ENCODE measurements at places on chromosomes 7 and 10. TPM values are rescaled to one million over a fixed set of nuclear protein-coding genes. Genes with fewer than 3 reads are reported as not detected.

DNA sequence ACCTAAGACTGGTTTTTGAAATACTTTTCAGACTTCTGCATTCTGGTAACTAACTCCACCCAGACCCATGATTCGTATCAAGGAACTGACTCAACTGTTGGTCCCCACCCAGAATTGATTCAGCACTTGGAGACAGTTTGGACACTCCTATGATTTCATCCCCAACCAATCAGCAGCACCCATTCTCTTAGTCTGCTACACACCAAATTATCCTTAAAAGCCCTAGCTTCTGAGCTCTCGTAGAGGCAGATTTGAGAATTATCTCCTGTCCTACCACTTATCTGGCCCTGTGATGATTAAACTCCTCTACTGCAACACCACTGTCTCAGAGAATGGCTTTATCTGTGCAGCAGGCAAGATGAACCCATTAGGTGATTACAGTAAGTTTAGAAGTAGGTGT is 7.7 kb upstream of the GSTO1 start:
- no peak for DNase-seq

Gene EXOC4
- 96.4 TPM for total RNA-seq

- no peak for DNase-seq
Measured at GRCh38 chr10:42783181-42783549, 570 bp downstream of the BMS1 start.

- no peak for DNase-seq
Measured at GRCh38 chr10:44962870-44963738, 3.5 kb downstream of the RASSF4 start.

DNA sequence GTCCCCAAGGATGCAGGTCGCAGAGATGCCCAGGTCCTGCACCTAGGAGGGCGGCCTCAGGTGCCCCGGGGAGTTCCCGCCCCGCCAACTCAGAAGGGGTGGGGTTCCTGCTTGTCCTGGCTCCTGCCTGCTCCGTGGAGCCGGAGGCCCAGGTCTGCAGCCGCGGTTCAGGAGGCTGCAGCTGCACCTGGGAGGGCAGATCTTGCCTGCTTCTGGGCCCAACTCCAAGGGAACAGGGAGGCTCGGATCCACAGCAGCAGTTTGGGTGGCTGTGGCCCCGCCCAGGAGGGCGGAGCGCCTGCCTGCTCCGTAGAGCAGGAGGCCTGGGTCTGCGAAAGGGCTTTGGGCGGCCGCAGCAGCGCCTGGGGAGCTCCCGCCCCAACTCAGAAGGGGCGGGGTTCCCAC is 108.2 kb upstream of the EGR2 start:
- DNase-seq: no peak

Gene MMP21
- 0.20 TPM for total RNA-seq

Gene ITIH5
- 28.4 TPM for total RNA-seq

DNA sequence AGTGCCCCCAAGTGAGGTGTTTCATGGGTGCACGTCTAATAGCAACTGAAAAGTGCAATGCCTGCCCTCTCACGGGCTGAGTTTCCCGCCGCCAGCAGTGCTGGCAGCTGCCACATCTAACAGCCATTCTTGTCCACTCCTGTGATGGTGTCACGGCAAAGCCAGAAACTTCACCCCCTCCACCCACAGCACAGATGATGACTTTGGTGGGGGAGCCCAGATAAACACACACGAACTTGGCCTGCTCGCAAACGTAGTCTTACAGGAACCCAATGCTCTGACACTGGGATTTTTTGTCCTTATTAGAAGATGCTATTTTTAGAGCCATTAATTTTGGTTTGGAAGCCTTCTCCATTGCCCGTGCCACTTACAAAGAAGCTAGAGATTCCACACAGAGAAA is 26.7 kb downstream of the CPXM2 start:
- no peak for DNase-seq

Gene TMEM139
- total RNA-seq: 1.1 TPM

Gene PALS2
- 21.2 TPM for total RNA-seq

- DNase-seq: no peak
Measured at GRCh38 chr7:14226126-14226525, 236.7 kb upstream of the ETV1 start.

GRCh38 chr7:24946467-24946866 is 33.5 kb downstream of the OSBPL3 start:
- no peak for DNase-seq

GRCh38 chr10:29635711-29636144 is 957 bp upstream of the SVIL start:
- no peak for DNase-seq

Gene AGK
- total RNA-seq: 29.9 TPM

Gene MSRB2
- 10.8 TPM for total RNA-seq

DNA sequence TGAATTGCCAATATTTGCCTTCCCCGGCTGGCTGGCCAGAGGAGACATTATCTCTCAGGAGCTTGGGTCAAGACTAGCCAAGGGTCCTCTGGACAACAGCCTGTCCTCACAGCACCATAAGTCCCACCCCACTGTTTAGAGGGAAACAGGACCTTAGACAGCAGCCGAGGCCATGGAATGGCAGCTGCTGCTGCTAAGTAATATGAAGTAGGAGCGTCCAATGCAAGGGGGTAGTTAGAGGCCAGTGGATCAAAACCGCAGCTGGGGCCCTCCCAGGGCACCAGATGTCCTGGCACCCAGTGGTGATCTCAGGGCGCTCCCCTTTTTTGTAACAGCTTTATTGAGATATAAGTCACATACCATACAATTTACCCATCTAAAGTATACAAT is 12.9 kb upstream of the KCP start:
- DNase-seq: no peak

GRCh38 chr10:93173967-93174845 is 100.5 kb downstream of the CYP26A1 start:
- no peak for DNase-seq

- no peak for DNase-seq
Measured at GRCh38 chr7:131629217-131629882, 72.9 kb upstream of the PODXL start.

- no peak for DNase-seq
Measured at GRCh38 chr10:71893920-71894319, 42.9 kb upstream of the PSAP start.

DNA sequence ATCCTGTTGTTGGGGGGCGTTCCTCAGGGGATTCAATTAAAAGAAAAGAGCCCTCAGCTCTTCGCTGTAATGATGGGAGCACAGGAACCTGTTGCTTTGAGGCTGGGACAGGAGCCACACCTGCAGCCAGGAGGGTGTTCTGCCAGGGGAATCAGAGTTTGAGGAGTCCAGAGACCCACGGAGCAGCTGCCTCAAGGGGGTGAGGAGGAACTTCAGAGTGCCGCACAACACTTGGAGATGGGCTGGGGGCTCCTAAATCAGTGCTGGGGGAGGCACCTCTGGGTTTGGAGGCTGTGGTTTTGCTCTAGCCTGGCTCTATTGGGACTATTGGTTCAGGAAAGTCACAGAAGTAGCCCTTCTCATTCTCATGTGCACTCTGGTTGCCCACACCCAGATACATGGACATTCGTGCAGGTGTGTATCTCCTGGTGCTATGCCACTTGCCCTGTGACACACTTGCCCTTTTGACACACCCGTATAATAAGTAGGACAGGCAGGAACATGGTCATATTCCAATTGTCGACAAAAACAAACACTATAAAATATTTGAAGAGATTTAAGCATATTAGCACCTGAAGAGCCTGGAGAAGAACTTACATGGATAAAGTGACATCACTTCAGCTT is 98.1 kb downstream of the PTPN20 start:
- no peak for DNase-seq

DNA sequence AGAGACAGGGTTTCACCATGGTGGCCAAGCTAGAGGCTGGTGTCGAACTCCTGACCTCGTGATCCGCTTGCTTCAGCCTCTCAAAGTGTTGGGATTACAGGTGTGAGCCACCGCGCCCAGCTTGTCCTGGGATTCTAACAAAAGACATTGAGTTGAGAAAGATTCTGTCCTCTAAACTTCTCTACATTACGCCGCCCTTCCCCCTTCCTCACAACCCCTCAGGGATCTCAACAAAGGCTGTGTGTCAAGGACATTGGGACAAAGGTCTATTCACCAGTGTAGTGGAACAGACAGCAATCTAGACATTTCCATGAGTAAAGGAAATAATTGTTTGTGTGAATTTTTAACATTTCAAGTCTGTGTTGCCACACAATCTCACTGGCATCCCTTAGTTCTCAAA is 68.8 kb upstream of the KIF5B start:
- DNase-seq: no peak

DNA sequence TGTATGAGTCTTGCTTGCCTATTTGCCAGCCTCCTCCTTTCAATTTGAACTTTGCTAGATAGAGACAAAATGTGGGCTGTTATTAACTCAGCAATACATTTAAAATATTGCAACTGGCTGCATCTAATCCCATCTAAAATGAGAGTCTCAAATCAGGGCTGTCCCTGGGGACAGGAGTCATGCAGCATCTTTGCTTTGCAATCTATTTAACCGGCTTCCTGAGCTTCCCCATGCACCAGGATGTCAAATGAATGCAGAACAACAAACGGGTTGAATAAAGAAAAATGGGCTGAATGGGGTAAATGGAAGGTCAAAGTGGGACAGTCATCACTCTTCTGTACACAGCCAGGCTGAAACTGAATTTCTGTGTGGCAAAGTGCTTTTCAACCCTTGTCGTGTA is 89.2 kb downstream of the AOAH start:
- DNase-seq: no peak

Gene DNAJC1
- total RNA-seq: 28.7 TPM

GRCh38 chr7:135166338-135166990 is 4.0 kb downstream of the CYREN start:
- DNase-seq: no peak

Gene IKZF1
- 6.5 TPM for total RNA-seq

DNA sequence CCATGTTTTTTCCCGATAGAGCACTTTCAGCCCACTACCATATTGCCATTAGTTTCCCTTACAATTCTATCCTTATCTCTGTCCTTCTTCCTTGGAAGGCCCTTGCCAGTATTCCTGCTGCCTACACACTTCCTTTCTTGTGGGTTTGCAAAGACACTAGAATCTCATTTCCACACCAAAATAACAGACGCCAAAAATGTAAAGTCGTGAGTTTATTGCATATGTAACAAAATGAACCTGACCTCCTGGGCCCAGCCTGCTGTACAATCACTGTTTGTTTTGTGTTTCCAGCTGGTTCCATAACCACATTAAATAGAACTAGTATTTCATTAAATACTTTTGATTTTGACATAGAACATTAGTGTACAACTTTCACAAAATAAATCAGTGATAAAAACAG is 116.7 kb downstream of the SMURF1 start:
- DNase-seq: no peak

DNA sequence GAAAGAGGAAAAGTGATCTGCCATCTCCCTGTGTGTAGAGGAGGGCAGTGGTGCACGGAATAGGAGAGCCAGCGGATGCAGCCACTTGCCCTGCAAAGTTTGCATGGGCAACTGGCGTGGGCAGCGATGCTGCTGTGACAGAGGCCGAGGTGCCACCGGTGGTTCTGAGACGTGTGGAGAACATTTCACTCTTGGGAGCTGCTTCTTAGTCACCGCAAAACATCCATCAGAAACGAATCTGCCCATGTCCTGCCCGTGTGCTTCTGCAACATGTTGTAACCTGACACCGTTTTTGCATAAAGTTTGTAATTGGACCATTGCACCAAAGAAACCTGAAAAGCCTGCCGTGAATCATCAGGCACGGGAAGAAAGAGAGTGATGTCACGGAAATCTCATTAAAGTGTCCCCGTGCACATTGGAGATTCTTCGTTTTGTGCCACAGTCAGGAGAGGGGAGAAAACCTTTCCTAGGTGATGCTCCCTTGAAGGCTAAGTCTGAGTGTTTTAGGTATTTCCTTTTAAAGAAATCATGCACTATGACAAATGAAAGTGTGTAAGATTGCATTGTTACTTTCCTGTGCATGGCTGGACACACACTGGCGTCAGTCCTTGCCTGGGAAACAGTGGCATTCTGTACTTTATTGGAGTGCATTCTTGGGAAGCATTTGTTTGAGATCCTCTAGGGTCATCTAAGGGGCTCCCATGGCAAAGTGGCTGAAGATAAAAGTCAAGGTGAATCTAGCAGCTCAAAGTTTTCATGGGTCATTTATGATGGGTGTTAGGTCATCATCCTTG is 302.6 kb downstream of the KLF6 start:
- DNase-seq: peak; percentile 82

Gene ZNF22
- total RNA-seq: 31.3 TPM

- no peak for DNase-seq
Measured at GRCh38 chr10:6796231-6796630, 216.2 kb upstream of the PRKCQ start.

DNA sequence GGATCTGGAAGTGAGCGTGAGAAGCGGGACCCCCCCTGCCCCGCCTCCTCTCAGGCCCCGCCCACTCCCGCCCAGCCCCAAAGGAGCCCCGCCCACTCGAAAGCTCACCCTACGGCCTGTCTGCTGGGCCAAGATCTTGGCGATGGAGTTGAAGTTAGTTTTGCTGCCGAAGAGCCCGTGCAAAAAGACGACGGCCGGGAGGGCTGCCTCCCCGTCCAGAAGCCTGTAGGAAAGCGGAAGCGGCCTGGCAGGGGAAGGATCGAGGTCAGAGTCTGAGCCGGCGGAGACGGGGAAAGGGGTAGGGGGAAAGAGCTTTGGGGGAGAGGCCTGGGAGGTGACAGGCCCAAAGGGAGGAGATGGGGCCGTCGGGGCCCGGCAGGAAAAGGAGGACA is 386 bp downstream of the ABHD11 start:
- no peak for DNase-seq

Gene TAF5
- 4.9 TPM for total RNA-seq

- DNase-seq: no peak
Measured at GRCh38 chr7:96479015-96479645, 157.2 kb upstream of the SLC25A13 start.

- no peak for DNase-seq
Measured at GRCh38 chr7:35546691-35547429, 148.1 kb downstream of the HERPUD2 start.

Gene NODAL
- total RNA-seq: not detected

Gene NYAP1
- total RNA-seq: 1.7 TPM

DNA sequence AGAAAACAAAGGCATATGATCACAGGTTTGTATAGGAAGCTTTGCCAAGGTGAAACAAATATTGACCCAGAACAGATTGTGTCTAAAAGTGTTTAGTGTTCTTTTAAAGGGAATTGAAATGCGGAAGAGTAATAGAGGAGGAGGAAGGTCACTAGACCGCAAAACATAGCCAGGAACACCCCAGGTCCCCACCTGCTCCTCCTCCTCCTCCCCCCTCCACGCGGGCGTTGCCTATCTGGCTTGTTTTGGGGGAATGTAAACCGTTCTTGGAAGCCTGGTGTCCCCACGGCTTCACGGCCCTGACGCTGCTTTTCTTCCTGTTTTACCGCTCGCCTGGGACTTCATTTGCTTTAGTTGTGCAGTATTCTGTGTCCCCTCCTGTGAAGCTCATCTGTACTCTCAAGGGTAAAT is 81.0 kb upstream of the PFKP start:
- no peak for DNase-seq

GRCh38 chr10:9243941-9244411 is 1189.5 kb downstream of the GATA3 start:
- DNase-seq: no peak

Gene GHRHR
- not detected for total RNA-seq

DNA sequence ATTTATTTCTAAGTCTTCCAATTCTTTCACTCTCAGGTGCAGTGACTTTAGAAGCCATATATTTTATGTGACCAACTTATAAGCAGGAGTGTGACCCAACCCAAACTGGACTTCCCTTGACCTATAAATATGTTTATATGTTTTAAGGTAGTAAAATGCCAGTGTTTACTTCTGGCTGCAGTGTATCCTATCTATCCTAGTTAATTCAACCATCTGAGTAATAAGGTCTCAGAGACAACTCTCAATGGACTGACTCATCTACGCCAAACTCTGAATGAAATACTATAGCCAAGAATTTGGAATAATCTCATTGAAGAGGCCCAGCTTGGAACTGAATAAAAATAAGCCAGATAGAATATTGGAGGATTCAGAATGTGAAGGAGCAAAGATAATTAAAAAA is 544.5 kb upstream of the SORCS1 start:
- DNase-seq: no peak

All from skin of body (tissue), 3 donors.